ENCODE measurements at places on chromosomes 12 and 14.

- DNase-seq, result no peak
These were observed 20.3 kb upstream of the PPP4R4 start for GRCh38 chr14:94153750-94154342.

- DNase-seq, result no peak
These were observed 86.2 kb upstream of the PPM1H start for GRCh38 chr12:63021116-63021515.

DNA sequence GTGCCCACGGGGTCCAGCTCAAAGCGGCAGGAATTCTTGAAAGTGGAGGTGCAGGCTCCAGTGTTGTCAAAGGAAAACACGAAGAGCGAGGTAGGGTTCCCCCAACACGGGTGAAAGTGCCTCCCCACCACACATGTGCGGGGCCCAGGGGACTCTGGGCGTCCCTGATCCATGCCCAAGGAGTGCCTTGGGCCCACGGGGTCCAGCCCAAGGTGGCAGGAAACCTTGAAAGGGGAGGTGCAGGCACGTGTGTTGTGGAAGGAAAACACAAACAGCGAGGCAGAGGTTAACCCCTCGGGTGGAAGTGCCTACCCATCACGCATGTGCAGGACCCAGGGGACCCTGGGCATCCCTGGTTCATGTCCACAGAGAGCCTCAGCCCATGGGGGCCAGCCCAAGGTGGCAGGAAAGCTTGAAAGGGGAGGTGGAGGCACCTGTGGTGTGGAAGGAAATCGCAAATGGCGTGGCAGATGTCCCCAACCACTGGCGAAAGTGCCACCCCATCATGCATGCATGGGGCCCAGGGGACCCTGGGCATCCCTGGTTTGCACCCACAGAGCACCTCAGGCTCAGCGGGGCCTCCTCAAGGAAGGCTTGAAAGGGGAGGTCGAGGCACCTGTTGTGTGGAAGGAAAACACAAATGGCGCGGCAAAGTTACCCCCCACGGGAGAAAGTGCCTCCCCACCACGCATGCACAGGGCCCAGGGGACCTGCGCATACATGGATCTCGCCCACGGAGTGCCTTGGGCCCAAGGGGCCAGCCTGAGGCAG is 584.6 kb downstream of the ALG10 start:
- no peak for DNase-seq

- DNase-seq, result no peak
These were observed 485.7 kb downstream of the ZFP36L1 start for GRCh38 chr14:68306934-68307789.

All from naive B cell (primary cell).